Esophagus squamous epithelium (tissue), 5 donors: ENCODE measurements at places on chromosomes 13 and 19.

GRCh38 chr13:112653071-112653470, 36.8 kb upstream of the ATP11A start:
- DNase-seq: no peak

DNA sequence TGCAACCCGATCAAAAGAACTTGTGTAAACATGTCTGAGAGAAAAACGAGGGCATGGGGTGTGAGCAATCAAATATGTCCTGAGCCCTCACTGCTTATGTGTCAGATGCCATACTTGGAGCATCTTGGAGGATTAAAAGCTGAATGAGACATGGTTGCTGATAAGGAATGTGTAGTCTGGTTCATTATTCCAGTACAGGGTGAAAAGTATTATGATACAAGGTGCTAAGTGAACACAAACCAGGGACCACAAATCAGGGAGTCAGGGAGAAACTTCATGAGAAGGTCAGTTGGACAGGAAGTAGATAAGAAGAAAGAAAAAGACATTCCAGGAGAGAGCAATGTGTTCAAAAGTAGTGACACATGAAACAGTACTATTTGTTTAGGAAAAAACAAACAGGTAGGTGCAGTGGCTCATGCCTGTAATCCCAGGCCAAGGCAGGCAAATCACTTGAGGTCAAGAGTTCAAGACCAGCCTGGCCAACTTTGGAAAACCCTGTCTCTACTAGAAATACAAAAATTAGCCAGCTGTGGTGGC, 2.0 kb upstream of the RCBTB1 start:
- DNase-seq: no peak

GRCh38 chr19:21482863-21483276, 22.5 kb upstream of the ZNF429 start:
- no peak for DNase-seq

GRCh38 chr13:94726425-94726824, 14.1 kb upstream of the SOX21 start:
- no peak for DNase-seq

GRCh38 chr13:60494296-60494695, 97.3 kb downstream of the TDRD3 start:
- no peak for DNase-seq

DNA sequence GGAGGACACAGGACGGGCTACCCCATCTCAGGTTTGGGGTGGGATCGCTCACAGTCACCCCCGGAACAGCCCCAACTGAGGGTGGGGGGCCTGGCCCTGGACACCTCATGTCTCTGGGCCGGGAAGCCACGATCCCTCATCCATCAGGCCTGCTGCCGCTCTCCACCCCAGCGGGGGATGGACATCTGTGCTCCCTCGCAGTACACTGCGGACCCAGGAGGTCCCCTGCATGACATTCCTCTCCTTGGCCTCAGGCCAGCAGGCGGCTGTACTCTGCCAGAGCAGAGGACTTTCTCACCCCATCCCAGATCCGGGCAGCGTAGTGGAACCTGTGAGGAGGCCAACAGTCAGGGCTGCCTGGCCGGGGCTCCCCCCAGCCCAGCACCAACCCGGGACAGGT, 15.5 kb downstream of the IRGC start:
- no peak for DNase-seq

GRCh38 chr13:74930402-74931165, 551.4 kb downstream of the TBC1D4 start:
- DNase-seq: no peak

DNA sequence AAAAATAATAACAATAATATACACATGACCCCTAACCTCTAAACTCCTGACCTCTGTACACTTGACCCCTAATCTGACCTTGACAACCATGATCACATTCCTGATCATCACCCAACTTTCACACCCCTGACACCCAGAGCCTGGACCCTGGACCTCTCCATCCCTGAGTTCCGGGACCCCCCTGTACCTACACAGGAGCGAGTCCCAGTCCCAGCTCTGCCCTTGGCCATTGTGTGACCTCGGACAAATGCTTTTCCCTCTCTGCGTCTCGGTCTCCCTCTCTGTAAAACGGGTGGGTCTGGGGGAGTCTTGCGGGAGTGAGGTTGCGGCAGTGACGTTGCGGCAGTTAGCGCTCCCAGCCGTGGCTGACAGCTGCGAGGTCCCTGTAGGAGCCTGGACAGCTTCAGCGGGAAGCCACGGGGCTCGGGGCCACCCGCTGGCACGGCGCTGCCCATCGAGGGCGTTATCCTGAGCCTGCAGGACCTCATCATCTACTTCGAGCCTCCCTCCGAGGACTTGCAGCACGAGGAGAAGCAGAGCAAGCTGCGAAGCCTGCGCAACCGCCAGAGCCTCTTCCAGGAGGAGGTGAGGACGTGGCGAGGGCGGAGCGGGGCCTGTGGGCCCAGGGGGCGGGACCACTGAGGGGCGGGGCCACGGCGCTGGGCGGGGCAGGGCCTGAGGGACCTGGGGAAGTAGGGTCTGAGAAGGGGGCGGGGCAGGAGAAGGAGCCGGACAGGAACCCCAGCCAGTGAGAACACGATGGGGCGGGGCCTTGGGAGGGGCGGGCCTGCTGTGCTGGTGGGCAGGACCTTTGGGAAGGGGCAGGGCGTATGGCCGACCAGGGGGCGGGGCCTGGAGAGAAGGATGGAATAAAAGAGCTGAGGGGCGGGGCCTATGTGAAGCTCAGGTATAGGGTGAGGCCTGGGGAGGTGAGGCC, 19.2 kb downstream of the RYR1 start:
- DNase-seq: no peak

GRCh38 chr19:7879836-7880235, 5.6 kb upstream of the PRR36 start:
- DNase-seq: no peak

DNA sequence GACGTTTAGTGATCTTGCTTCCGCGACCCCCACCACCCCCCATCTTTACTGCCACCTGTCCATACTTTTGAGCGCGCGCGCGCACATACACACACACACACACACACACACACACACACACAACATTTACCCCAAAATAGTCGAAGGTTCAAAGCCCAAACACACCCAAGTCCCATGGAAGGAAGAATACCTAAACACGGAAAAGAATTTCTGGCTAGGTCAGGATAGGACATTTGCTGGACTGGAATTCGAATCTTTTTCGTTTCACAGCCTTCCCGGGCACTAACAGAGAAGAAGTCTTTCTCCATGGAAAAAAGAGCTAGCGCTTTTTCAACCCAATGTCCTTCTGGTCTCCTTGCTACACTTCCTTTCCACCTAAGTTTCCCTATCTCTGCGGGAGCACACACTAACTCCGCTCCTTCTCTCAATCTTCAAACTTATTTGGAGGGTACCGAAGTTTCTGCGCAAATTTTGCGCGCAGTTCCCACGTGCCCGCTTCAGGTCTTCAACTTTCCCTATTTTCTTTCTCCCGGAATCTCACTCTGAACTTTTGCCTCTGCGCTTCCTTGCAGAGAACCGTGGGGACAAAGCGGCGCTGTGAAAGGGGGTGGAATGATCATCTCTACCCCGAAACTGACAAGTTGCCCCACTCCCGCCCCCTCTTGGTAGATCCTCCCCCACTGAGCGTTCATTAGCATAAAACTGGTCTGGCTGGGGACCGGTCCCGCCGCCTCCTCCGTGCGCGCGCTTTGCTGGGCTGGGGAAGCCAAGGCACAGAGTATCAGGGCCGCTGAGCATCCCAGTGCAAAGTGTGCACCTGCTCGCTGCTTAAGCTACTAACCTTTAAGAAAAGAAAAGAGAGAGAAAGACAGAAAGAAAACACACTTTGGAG, 2.7 kb downstream of the DACH1 start:
- DNase-seq: peak; percentile 2

- no peak for DNase-seq
Observed at GRCh38 chr13:112839356-112840105, 129.5 kb upstream of the MCF2L start.

- no peak for DNase-seq
Observed at GRCh38 chr13:49840266-49840665, 47.8 kb upstream of the KPNA3 start.

DNA sequence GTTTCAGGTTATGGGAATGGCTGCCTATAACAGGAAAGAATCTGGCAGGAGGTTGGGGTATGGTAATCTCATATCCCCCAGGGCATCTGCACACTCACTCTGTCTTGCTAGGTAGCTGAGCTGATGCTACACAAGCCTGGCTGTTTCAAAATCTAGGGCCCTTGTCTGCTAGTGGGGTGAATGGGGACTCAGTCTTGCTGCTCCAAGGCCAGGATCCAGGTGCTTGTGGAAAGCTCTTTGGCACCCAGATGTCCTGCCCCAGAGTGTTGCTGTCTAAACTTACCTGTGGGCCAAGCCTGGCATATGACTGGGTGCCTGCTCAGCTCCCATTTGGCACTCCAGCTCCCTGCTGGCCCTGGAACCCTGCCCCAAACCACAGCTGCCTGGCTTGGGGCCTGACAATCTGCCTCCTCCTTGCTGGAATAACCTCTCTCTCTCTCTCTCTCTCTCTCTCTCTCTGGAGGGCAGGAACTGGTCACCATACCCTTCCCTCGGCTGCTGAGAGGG, 158.1 kb upstream of the TSC22D1 start:
- no peak for DNase-seq

DNA sequence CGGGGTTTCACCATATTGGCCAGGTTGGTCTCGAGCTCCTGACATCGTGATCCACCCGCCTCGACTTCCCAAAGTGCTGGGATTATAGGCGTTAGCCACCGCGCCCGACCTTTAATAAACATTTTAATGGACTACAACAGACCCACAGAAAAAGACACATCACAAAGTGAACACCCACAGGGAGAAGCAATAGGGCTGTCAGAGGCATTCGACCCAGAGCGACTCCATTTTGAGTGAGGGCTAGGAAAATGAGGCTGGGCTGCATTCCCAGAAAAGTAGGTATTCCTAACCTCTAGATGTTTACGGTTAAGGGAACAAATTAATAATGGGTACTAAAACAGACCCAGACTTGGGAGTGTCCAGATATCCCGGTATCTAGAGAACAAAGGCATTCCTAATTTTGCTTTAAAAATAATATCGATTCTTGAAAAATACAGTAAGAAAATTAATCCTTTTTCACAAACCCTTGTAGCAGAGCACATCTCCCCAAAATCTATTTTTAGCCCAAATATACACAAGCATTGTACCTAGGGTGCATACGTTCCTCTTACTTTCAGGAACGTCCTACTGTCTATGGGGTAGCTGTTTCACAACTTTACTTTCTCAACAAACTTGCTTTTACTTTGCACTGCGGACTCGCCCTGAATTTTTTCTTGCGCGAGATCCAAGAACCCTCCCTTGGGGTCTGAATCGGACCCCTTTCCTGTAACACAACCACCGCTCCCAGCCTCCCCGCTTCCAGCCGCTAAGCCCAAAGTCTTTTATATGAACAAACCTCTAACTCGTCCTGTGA, 811 bp upstream of the ZNF8 start:
- DNase-seq: no peak

DNA sequence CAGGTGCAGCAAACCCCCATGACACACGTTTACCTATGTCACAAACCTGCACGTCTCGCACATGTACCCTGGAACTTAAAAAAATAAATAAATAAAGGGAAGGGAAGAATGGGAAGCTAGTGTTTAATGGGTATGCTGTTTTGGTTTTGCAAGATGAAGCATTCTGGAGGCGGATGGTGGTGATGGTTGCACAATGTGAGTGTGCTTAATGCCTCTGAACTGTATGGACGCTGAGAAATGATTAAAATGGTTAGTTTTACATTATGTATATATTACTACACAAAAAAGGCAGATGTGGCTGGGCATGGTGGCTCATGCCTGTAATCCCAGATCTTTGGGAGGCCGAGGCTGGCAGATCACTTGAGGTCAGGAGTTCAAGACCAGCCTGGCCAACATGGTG, 17.8 kb downstream of the NFILZ start:
- DNase-seq: no peak

- DNase-seq: no peak
Observed at GRCh38 chr13:28582225-28582891, 76.6 kb upstream of the POMP start.

GRCh38 chr13:31200637-31200971, 829 bp downstream of the B3GLCT start:
- no peak for DNase-seq

- no peak for DNase-seq
Observed at GRCh38 chr13:32501064-32501463, 37.5 kb downstream of the N4BP2L2 start.

- DNase-seq: no peak
Observed at GRCh38 chr13:86813198-86813597, 858.0 kb upstream of the SLITRK5 start.

- DNase-seq: no peak
Observed at GRCh38 chr19:30034321-30034720, 92.3 kb downstream of the URI1 start.

DNA sequence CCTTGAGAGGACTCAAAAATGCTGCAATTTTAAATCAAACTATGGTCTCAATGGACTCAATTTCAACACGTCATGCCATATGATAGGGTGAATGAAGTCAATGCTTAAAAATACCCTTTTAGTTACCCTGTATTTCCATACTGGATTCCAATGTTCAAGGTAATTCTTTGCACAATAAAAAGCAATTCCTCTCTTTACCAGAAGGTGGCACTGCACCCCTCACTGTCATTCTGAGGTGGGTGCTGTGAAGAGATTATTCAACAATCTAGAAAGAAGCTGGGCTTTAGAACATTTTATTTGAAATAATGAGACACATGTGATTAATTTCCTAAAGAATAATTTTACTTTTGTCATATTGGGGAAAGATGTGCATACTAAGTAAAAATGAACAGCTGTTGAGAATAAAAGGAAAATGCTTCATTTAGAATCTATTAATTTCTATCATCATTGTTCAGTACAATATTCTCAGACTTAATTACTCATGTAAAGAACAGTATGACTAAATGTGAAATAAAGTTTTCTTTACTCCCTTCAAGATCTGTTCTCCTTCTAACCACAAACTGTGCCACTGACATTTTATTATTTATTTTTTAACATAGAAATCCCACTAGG, 789.1 kb downstream of the GPC5 start:
- DNase-seq: no peak

GRCh38 chr19:53809518-53810186, 14.5 kb downstream of the NLRP12 start:
- no peak for DNase-seq

DNA sequence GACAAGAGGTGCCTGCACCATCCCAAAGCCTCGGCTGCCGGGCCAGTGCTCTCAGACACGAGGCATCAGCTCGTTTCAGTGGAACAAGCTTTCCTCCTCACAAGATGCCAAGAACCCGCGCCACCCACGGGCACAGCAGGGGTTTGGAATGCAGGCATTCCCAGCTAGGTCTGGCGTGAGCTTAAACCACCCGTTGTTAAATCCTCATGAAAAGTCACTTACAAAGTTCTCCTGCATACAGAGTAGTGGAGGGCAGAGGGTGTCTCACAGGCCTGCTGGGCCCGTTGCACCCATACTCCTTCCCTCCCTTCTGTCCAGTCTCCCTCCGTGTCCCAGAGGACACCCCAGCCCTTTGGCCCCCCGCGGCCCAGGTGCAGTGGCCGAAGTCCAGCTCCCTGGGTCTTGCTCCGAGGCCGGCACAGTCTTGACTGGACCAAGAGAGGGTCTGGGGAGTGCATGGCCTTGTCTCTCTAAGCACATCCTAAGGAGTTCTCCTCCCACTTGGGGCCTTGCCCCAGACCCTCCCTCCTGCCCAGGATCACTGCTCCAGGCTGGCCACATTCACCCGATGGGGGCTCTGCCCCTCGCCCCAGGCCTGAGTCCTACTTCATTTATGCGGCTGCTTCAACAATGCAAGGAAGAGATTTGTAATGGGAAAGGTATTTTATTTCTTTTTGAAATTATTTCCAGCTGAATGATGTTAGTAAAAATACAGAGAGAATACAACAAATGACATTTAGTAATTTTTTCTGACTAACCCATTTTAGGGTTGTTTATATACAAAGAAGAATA, 35.2 kb upstream of the GRTP1 start:
- no peak for DNase-seq
